ENCODE measurements at places on chromosomes 6 and 20.

DNA sequence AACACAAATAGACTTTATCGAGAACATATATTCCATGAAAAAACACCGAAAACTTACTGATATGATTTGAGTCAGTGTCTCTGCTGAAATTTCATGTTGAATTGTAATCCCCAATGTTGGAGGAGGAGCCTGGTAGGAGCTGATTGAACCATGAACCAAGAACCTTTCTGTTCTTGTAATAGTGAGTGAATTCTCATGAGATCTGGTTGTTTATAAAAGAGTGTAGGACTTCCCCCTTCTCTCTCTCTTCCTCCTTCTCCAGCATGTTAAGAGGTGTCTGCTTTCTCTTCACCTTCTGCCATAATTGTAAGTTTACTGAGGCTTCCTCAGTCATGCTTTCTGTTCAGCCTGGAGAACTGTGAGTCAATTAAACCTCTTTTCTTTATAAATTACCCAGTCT, 1289.3 kb upstream of the CITED2 start:
- no peak overlapping the region for H3K4me3 ChIP-seq
- no peaks in the 10 kb centered on the region for H3K27me3 ChIP-seq
- H3K36me3 ChIP-seq = no peaks in the 10 kb centered on the region
- H3K4me1 ChIP-seq = no peaks in the 10 kb centered on the region
- DNase-seq = no peak

- DNase-seq = no peak
- peak overlapping the region; percentile 89 for H3K27ac ChIP-seq
- no peak overlapping the region for H3K4me3 ChIP-seq
- H3K36me3 ChIP-seq = no peaks in the 10 kb centered on the region
- H3K4me1 ChIP-seq = peaks cover 39% of the 10 kb centered on the region
- H3K27me3 ChIP-seq = no peaks in the 10 kb centered on the region
Observed at GRCh38 chr6:80441131-80441530, 334.7 kb downstream of the BCKDHB start.

DNA sequence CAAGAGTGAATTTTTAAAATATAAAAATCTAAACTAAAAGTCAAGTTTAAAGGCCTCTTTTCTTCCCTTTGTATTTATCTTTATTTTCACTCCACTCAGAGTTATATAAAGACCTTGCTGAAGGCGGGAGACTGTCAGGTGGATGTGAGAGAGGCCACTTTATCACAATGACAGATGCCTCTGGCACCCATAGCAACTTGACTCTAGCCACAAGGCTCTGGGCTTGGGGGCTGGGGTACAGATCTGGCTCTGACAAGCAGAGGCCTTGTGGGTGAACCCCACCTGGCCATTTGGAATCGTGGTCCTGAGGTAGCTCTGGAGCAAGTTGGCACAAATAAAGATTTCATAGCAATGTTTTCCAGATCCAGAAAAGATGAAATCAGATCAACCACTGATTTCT, 417.2 kb downstream of the RFPL4B start:
- no peak for DNase-seq
- H3K27me3 ChIP-seq = no peaks in the 10 kb centered on the region
- no peak overlapping the region for H3K4me3 ChIP-seq
- no peaks in the 10 kb centered on the region for H3K36me3 ChIP-seq
- no peak overlapping the region for H3K27ac ChIP-seq

DNA sequence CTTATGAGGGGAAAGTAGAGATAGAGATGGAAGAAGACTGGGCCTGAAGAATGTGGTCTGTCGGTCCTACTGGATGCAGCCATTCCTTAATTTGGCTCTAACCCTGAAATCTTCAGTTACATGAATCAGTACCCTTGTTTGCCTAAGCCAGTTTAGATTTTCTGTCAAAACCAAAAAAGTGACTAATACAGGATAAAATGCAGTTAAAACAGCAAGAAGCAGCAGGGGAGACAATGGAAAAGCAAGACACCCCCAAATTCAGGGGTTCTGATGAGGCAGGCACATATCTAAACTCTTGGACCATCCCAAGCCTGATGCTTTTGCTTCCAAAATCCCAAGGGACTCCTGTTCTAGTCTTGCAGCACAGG, 17.4 kb upstream of the UBE2V1 start:
- no peak for DNase-seq
- H3K27ac ChIP-seq = no peak overlapping the region
- H3K4me1 ChIP-seq = peaks cover 9% of the 10 kb centered on the region
- peaks cover 74% of the 10 kb centered on the region for H3K36me3 ChIP-seq

DNA sequence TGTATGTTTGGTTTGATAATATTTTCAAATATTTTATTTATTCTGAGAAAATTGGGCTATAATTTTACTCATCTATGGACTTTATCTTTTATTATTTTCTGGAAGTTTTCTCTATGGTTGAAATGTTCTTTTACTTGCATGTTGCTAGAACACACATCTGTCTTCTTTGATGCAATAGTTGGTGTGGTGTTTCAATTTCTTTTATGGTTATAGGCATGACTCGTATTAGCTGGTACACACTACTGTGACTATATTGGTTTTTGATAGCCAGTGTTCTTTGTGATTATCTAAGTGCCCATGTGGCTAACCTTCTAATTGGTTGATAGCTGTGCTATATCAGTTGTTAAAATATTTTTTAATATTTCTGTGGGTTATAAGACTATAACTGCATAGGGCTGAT, 1343.3 kb upstream of the GJE1 start:
- H3K27me3 ChIP-seq = no peaks in the 10 kb centered on the region
- no peak for DNase-seq
- H3K4me1 ChIP-seq = peaks cover 4% of the 10 kb centered on the region
- H3K27ac ChIP-seq = no peak overlapping the region

- H3K27ac ChIP-seq = no peak overlapping the region
- peak; percentile 39 for DNase-seq
- H3K4me3 ChIP-seq = no peak overlapping the region
- H3K4me1 ChIP-seq = no peaks in the 10 kb centered on the region
Observed at GRCh38 chr6:104003803-104004516, 855.8 kb downstream of the HACE1 start.

DNA sequence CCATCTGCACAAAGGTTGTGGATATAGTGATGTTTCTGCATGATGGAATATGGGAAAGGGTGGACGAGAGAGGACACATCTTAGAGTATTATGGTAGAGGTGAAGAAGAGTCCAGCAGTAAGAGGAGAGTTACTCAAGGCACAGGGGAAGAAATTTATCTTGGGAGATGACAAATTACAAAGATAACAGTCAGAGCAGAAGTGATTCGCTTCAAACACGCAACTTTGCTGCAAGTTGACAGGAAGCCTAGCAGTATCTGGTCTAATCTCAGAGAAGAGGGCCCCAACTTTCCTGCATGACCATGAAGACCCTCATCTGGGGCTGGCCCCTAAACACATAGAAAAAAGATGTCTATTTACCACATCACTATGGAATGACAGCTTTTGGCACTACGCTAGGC, 1.2 kb upstream of the CALHM6 start:
- peaks cover 22% of the 10 kb centered on the region for H3K27me3 ChIP-seq
- H3K36me3 ChIP-seq = no peaks in the 10 kb centered on the region
- no peak overlapping the region for H3K4me3 ChIP-seq
- no peak for DNase-seq

GRCh38 chr6:93417421-93418013, 1.8 kb downstream of the EPHA7 start:
- 0 out of 2 replicates have a peak, but pooled peaks cover 2% of the 10 kb centered on the region for H3K4me1 ChIP-seq
- peak; percentile 7 for DNase-seq
- peak overlapping the region; percentile 81 for H3K4me3 ChIP-seq
- no peaks in the 10 kb centered on the region for H3K36me3 ChIP-seq
- H3K27ac ChIP-seq = no peak overlapping the region

DNA sequence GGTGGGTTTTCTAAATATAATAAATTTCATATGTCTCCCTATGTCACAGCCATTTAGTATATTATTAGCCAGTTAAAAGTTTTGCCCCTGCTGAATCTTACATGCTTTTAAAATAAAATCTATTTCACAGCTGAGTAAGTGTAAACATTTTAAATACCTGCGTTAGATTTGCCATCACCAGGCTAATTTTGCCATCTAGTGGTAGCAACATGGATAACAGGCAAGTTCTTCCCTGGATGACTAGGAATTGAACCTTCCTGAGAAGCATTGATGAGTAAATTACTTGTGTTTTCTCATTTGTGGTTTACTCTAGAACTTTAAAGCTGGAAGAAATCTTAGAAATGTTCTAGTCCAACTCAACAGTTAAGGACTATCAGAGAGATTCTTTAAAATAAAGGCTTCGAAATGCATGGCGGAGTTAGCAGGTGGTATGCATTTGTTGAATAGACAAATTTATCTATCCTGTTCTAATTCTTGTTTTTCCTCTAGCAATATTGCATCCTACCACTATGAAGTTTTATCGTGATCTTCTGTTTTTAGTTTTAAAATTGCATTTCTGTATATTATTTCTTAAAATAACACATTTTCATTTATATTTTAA, 2.6 kb downstream of the PRSS35 start:
- peaks cover 14% of the 10 kb centered on the region for H3K4me1 ChIP-seq
- peak; percentile 85 for DNase-seq

- H3K4me3 ChIP-seq = no peak overlapping the region
- peaks cover 23% of the 10 kb centered on the region for H3K4me1 ChIP-seq
- H3K27ac ChIP-seq = no peak overlapping the region
Observed at GRCh38 chr6:73525546-73526330, 4.9 kb upstream of the EEF1A1 start.

DNA sequence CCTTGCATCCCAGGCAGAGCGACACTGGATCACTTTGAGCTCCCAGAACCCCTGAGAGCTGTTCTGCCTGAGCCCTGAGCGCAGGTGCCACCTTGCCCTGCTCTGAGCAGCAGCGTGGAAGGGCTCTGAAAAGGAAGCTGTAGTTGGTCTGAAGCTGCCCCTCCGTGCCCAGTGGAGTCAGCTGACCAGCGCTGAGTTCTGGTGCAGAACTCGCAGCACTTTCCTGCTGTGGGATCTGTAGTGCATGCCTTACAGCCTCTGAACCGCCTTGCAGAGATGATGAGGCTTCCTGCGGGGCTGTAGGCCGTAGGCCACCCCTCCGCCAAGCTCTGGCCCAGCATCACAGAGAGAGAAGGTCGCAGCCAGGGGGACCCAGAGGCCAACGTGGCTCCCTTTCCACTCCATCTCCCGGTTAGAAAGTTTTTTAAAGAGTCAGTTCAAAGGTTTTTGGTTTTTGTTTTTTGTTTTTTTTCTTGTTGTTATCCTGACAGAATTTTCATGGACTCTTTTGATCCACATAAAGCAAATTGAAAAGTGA, 158.3 kb upstream of the CST7 start:
- peaks cover 96% of the 10 kb centered on the region for H3K27me3 ChIP-seq
- DNase-seq = no peak
- no peak overlapping the region for H3K27ac ChIP-seq

DNA sequence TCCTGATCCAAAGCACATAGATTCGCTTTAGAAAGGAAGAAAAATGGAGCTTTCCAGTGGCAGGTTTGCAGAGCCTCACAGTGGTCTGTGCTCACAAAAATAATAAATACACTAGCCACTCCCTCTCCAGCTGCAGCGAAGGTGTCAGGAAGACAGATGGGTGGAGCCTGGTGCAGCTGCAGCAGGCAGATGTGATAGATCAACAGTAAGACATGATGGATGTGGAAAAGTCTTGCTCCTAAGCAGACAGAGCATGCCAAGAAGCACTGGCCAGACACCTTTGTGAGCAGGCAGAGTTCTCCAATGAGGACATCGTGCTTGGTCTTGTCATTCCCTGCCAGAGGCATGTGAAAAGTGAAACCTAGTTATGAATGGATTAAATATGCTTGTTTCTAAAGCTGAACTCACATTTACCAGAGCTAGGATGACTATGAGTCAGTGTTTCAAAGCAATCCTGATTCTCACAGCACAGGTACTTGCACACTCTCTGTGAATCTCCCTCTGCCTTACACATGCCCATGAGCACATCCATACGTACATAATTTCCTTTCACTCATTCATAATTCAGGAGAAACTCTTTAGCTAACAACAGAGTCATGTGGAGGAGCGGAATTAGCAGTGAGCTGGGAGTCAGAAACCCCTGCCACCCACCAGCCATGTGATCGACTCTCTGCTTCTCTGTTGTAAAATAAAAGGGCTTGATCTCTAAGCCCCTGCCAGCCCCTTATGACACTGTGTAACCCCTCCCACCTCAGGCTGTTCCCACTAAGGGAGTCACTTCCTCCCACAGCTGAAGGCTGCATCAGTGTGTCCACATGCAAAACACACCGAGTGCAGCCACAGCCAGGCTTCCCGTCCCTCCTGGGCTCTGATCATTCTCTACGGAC, 111.2 kb downstream of the SCML4 start:
- DNase-seq = no peak
- no peaks in the 10 kb centered on the region for H3K4me1 ChIP-seq
- no peak overlapping the region for H3K27ac ChIP-seq
- H3K36me3 ChIP-seq = no peaks in the 10 kb centered on the region
- H3K27me3 ChIP-seq = peaks cover 13% of the 10 kb centered on the region
- no peak overlapping the region for H3K4me3 ChIP-seq

Data from PC-3 (cell line).